Activated CD4-positive, alpha-beta memory T cell treated with anti-CD3 and anti-CD28 coated beads, Interleukin-2, amount 10 ng/mL, durations not matched to agents 7 days and 5 days (primary cell): ENCODE measurements at places on chromosomes 3 and 15.

GRCh38 chr3:156215751-156216150 lies 95.4 kb downstream of the KCNAB1 start:
- DNase-seq, result no peak

GRCh38 chr3:154956815-154957214 lies 123.3 kb upstream of the MME start:
- DNase-seq, result no peak

DNA sequence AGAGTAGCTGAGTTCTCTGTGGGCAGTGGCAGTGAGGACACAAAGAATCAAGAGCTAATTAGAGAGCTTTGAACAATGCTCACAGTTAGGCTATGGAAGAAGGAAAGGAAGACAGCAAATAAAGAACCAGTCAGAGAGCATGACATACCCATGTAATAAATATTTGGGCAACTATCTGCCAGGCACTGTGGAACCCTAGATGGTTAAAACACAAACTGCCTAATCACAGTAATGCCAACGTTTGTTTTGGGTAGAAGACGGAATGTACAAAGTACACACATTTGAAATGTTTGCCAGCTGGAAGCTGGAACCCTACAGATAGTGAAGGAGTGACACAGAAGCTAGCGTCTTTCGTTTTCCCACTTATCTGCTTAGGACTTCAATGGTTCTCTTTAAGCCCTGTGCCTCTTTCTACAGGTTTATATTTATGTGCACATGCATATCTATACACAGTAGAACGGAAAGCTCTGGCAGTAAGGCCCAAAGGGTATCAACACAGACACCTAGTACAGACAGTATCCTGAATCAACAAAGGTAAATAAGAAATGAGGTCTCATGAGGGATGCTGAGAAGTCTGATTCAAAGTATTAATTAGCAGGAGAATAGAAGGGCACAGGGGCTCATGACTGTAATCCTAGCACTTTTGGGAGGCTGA lies 44.6 kb downstream of the ANKRD28 start:
- no peak for DNase-seq

GRCh38 chr3:66409771-66410754 lies 90.8 kb downstream of the LRIG1 start:
- no peak for DNase-seq

DNA sequence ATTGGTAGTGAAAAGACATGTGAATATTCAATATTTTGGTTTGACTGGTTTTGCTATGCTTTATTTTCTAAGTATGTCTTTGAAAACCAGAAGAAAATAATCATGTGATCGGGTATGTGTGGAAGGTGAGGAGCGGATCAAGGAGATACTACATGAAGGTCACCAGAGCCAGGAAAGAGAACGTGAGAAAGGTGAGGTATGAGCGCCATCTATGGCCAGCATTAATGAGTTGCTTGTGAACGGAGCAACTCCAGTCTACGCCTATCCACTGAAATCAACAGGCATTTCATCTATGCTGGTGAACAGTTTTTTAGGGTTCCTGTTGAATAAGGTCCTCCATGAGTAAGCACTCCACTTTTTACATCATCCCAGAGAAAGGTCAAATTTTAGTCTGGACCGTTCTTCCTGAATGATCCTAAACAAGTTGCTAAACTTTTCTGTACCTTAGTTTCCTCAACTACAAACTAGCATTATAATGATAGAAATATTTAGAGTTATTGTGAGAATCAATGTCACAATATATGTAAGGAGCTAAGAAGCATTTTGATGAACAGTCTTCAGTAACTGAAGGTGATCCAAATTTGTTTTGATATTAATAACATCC lies 1435.2 kb upstream of the CADM2 start:
- no peak for DNase-seq

DNA sequence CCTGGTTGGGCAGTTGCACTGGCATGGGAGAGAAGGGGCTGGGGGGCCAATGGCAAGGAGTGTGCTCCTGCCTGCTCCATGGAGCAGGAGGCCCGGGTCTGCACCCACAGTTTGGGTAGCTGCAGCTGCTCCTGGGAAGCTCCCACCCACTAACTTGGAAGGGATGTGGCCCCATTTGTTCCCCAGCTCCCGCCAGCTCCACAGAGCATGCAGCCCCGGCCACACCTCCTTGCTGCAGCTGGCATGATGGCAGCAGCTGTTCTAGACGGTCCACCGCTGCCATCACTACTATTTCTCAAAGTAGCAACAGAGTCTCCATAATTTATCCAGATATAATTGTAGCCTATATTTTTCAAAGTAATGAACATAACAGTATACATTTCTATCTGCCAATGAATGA lies 65.8 kb downstream of the PIK3CB start:
- no peak for DNase-seq

DNA sequence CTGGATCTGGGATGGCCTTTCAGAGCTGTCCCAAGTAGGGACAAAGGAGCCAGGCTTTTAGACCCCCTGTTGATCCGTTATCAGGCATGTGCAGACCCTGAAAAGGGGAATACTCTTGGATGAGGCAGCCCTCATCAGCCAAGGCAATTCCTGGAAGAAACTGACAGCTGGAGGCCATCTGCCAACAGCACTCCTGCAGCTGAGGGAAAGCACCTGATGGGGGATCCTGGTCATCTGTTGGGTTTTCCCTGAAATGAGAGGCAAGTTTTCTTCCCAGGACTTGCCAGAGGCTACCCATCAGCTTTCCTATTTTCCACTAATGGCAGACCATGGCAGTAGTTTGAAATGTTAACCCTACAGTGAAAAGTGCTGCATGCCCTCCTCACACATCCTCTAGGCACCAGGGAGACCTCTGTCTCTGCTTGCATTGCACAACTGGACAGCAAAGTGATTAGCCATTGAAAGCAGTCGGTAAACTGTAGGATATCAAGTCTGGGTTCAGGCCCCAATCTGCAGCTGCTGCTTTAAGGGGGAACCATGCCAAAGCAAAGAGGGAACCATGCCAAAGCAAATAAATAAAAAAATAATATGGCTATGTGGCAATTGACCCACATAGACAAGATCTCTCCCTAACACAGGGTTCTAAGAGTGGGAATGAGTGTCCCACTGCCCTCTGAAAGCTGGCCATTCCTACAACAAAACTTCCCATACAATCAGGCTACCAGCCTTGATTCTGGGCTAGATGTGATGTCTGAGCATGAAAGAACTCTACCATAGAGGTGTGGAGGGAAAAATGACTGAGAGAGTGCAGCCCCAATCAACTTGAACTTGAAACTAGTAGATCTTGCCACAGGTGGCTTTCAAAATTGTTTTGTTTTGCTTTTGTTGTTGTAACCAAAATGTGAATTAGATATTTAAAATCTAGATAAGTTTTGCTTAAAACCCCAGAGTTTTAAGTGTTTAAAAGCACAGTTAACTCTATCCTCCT lies 232.0 kb upstream of the STT3B start:
- no peak for DNase-seq

DNA sequence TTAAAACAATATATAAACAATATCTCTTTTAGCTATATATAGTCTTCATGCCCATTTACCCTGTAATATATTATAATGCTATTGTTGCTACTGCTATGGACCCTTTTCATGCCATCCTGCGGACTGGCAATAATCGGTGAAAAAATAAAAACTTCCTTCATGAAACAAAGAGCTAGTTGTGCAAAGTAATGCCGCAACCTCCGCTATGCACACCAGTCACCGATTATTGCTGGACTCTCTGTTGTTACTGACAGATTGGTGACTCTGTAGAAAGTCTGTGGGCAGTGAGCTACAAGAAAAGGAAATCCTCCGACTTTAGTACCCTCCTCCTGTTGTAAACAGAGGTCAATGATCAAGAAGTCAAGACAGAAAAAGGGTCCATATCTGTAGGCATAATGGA lies 17.9 kb upstream of the ICE2 start:
- DNase-seq, result no peak

DNA sequence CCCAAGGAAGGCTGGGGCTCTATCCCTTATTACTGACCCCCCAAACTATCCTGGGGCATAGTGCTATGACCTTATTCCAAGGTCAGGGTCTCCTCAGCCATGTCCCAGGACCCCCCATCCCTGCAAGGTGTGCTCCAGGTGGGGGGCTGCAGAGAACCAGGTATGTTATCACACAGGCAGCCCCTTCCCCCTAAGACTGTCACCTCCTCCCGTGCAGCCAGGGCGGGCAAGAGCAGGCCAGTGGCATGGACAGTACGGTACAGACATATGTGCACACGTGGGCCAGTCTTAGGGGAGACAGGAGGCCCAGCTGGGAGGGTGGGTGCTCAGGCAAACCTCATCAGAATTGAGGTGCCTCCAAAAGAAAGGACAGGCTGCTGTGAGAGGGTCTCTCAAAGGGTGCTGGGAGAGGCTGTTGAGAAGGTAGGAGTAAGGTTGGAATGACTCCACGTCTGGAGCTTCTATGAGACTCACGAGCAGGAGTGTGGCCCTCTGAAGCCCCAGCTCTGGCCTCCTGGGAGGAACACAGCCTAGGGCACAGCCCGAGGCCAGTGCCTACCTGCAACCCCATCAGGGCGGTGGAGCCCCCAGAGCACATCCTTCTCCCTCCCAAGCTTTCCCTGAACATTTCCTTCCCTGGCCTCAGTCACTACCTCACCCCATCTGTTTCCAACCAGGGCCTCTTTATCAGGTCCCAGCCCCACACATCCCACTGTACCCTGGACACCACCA lies 1.7 kb upstream of the COL7A1 start:
- DNase-seq, result no peak

DNA sequence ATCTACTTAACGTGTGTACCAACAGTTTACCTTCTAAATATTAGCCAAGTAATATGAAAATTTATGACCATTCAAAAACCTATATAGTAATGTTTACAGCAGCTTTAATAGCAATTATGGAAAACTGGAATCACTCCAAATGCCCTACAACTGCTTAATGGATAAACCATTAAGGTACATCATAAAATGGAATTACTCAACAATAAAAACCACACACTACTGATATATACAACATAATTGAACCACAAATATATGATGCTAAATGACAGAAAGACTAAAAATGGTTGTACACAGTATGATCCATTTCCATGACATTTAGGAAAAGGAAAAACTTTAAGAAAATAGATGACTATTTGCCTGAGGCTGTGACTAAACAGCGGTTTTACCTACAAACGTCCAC lies 467.1 kb upstream of the EPHA6 start:
- DNase-seq, result no peak
